NAMALWA (cell line): ENCODE measurements at places on chromosomes 11 and 22.
A peak's percentile ranks its signal among the peaks of the same experiment; 100 is the strongest.

DNA sequence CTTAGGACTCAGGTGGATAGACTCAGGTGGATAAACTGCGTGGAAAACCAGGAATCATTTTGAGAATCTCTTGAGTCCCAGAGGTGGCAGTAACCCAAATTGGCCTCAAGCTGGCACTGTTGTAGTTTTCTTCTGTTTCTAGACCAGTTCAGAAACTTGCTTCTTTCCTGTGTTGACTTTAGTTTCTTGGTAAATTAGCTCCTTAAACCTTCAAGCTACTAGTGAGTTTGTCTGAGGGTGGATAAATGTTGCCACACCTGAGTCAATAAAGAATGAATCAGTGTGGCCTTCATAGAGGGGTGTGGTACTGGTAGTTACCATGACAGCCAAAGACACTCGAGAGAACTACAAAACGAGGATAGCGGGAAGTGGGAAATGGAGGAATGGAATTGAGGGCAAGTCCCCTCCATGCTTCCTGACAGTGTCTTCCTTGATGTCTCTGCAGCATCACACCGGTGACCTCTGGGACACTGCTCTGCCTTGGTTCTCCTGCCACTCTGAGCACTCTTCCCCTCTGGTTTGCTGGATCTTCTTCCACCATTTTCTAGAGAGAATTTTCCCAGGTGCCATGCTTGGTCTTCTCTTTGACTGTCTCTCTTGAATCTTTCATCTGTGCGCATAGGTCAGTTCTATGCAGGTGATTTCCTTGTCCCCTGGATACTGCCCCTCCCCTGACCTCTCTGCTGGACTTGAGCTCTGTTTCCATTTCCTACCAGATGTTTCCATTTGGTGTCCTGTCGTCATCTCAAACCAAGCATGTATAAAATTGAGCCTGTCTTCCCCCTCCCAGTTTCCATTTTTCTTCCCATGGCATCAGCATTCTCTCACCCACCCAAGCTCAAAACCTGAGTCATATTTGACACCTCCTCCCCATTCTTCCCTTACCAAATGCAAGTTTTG lies 7.2 kb downstream of the POLD4 start:
- peak; percentile 64 for DNase-seq

- no peak for DNase-seq
Observed at GRCh38 chr11:32527261-32528175, 56.1 kb upstream of the EIF3M start.

GRCh38 chr11:17607591-17608570 lies 60.8 kb downstream of the OTOG start:
- no peak for DNase-seq

DNA sequence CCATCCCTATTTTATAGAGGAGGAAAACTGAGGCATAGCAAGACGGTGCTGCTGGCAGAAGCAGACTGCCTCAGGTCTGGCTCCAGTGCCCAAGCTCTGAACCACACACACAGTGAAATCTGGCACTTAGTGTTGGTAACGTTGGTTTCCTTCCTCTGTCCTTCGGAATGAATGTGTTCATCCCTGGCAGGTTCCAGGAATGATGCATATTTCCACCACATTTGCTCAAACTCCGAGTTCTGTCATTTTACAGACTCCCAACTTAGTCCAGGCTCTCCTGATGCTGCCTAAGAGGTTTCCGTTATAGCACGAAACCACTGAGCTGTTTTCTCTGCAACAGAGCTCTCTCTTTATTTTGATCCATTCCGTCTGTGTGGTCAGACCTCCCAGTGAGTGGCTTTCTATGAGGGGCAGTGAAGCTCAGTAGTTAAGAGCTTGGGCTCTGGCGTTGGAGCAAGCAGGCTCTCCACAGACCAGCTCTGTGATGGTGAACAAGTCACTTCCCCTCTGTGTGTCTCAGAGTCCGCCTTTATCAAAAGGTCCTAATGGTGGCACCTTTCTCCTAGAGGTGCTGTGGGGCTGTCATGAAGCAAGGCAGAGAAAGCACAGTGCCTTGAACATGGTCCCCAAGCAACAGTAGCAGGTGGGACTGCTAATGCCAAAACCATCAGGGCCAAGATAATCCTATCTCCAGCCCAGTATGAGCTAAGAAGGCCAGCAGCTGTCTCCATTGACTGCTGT lies 200.3 kb downstream of the MYO18B start:
- DNase-seq: no peak

DNA sequence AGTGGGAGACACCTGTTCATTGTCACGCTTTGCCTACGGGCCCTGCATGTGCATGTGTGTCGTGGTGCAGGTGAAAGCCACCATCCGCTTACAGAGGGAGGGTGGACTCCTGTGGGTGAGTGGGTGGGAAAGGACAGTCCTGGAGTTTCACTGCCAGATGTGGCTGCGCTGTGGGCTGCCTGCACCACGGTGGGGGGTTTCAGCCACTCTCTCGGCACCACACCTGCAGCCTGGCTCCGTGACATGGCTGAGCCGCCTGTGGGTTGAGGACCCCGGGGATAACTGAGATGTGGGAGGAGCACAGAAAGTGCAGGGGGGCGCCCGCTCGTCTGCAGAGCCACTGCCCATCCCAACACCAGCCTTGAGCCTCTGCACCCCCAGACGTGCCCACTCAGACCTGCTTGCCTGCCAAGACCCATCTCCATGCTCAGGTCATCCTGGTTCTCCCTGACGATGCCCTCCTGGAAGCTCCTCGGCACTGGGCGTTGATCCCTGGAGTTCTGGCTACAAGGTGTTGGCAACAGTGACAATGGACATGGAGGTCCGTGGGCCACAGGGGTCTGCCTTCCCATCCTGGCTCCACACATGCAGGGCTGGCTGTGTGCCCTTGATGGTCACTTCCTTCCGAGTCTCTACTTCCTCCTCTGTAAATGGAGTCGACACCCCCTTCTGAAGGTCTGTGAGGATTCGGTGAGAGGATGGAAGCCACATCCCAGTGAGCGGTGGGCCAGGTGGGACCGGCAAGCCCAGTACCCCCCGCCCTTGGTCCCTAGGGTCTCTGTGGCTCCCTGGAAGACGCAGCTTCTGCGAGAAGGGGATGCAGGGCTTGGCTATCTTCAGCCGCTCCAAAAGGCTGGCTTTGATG lies 1007.0 kb downstream of the BRD1 start:
- DNase-seq: no peak

DNA sequence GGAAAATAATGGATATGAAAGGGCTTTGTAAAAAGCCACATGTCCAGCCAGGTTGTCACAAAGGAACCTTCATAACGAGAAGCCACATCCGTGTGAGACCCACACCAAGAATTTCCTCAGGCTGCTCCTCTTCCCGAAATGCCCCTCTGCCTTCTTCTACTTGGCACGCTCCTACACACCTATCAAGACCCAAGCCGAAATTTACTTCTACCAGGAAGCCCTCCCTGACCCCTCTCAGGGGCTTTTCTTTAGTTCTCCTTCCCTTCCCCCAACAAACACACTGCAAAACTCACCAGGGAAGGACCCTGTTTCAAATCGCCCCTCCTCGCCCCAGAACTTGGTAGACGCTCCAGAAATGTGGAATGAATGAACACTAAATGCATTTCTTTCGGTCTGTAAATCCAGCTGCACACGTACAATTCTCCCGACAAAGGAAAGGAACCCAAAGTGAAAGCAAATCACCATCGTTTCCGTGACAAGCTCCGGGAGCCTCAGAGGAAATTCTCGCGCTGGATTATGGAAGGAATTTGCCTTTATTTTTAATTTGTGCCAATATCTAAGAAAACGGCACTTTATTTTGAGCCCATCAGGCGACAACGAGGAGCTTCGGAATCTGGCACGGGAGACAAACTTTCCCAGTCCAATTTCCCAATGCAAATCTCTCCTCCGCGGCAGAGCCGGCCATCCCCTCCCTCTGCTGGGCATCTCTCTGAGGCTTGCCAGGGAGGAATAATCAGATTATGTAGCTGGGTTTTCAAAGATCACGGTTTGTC lies 13.2 kb upstream of the SHISAL1 start:
- no peak for DNase-seq

DNA sequence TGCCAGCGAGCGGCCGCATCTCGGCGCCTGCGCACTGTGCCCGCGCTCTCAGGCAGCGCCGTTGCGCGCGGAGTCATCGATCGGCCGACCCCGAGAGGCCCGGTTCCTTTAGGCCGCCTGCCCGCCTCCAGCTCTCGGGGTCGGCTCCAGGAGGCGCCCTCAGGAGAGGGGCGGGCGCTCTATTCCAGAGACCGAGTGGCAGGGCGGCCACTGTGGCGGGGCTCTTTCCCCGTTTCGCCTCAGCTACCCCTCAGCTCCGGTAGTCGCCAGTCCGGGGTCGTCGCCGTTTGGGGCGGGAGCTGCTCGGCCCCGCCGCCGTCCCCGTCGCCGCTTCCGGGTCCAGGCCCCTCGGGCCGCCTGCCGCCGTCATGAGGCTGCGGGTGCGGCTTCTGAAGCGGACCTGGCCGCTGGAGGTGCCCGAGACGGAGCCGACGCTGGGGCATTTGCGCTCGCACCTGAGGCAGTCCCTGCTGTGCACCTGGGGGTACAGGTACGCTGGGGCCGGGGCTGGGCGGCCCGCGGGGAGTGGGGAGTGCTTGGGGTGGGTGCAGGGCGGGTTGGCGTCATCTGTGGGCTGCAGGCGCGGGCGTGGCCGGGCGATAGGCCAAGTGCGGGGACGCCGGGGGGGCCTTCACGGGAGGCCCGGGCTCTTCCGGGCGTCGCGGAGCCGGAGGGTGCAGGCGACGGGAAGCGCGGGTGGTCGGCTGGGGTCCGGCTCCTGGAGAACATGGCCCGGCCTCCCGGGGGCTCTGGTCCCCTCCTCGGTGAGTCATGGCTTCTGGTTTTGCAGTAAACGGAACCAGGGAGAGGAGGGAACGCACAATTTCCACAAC lies at the start of gene FBXO7:
TSS of gene FBXO7 (plus strand) at position 177 of the 833 bp plus-strand sequence. CDS start at position 369, 192 bp downstream.
- peak; percentile 87 for DNase-seq

DNA sequence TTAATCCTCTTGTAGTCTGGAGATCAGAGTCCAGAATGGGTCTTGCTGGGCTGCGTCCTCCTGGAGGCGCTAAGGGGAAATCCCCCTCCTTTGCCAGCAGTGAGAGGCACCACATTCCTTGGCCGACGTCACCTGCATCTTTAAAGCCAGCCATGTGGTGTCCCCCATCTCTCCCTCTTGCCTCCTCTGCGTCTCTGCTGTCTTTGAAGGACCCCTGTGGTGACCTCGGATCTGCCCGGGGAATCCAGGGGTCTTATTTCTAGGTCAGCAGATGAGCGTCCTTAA lies 27.2 kb upstream of the PARVB start:
- DNase-seq: no peak

DNA sequence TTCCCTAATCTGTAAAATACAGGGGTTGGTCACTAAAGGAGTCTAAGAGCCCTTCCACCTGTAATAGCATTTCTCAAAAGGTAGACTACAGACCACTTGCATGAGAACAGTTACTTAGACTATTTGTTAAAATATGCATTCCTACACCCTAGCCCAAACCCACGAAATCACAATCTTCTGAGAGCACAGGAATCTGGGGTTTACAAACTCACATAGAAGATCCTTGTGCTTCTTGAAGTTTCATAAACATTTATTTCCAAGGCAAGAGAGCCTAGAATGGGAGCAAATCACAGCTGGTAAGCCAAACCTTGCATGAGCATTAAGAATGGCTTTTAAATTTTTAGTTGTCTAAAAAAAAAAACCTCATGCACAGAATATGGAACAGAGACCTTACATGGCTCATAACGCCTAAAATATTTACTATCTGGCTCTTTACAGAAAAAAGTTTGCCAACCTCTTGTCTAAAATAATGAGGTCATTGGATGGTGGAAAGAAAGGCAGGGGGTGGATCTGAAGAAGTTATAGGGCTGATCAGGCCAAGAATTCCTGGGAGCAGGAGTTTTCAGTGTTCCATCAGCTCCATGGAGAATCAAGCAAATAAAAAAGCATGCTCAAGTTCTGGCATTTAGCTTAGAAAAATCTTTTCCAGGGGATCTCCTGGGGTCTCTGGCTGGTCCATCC lies 133.4 kb downstream of the CCDC34 start:
- DNase-seq: no peak

DNA sequence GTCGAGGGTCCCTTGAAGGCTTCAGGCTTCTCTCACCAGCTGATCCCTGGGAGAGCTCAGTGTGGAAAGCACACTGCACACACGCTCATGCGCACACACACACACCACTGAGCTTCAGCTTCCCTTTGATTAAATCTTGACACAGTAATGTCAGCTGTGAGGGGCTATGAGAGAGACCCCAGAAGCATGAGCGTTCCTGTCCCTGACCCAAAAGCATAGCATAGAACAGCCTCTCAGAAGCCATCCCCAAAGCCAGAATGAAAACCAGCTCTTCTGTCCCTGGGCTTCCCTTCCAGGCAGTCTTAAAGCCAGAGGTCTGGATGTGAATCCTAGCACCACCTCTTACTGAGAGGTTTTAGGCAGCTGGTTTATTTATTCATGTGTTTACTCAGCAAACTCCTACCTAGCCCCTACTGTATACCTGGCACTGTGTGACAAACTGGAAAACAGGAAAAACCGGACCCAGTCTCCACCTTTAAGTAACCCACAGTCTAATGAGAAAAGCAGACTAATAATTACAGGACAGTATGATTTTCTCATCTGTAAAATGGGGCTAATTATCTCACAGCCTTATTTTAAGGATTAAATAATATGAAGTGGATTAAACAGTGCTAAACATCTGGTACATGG lies 15.9 kb downstream of the GALNT18 start:
- DNase-seq: no peak

- no peak for DNase-seq
Observed at GRCh38 chr11:64312947-64313346, 4.4 kb downstream of the TRMT112 start.

DNA sequence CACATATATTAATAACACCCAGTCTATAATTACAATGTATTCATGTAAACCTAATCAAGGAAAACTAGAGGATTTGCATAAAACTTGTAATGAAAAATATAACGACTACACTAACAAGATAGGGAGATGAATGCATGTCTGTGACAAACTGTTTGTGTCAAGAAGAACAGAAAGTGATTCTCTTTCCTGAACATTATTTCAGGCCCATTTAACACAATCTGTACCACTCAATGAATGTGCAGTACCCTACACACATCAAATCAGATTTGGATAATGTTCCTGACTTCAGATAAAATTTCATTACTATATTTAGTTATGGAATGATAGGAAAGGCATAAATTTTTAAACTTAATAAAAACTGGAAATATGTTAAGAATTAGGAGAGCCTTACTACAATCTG lies 93.1 kb downstream of the CADM1 start:
- no peak for DNase-seq

GRCh38 chr11:95705485-95706124 lies 84.0 kb downstream of the FAM76B start:
- peak; percentile 86 for DNase-seq

DNA sequence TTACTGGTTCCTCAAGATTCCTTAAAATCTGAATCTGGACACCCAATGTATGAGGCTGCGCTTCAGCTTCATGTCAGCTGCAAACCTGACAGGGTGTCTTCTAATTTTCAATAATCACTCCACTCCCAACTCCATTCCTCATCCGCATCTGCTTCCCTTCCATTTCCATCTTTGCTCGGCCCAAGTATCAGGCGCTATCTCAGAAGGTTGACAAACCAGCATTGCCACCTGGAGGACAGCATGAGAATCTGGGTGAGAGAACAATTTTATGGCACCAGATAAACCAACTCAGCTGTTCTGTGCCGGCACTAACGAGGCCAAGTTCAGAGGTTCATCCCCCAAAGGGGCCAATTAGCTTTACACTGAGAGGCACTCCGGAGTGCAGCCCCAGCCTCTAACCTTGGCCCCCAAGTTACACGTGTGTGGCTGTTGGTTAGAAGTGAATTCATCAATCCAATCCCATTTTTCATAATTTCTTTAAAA lies 79.1 kb upstream of the LMO2 start:
- peak; percentile 66 for DNase-seq

- no peak for DNase-seq
Observed at GRCh38 chr11:119730789-119731386, 1.9 kb upstream of the NECTIN1 start.

- no peak for DNase-seq
Observed at GRCh38 chr11:78985663-78986062, 411.0 kb upstream of the NARS2 start.
